Aorta (tissue), 5 donors: ENCODE measurements at places on chromosomes 11 and 22. TPM values are rescaled to one million over a fixed set of nuclear protein-coding genes. Genes with fewer than 3 reads are reported as not detected.

The TRPC6 gene
- 2.6 TPM for total RNA-seq

The TIMP3 gene
- total RNA-seq = 410 TPM

The DKK3 gene
- 250 TPM for total RNA-seq

The GRAMD1B gene
- 4.5 TPM for total RNA-seq

The AMOTL1 gene
- total RNA-seq = 66.2 TPM

The NXPE4 gene
- total RNA-seq = 0.33 TPM

The TAF1D gene
- total RNA-seq = 110 TPM

The VSIG10L2 gene
- 0.48 TPM for total RNA-seq

The SEZ6L gene
- total RNA-seq = not detected

The SLC25A22 gene
- total RNA-seq = 10.1 TPM

The TUBA8 gene
- total RNA-seq = 3.1 TPM

The GGT5 gene
- total RNA-seq = 61.6 TPM

The ARHGAP8 gene
- total RNA-seq = 1.4 TPM

The IL18 gene
- 17.1 TPM for total RNA-seq

The CD151 gene
- 620 TPM for total RNA-seq

The PATE4 gene
- not detected for total RNA-seq

The APLNR gene
- total RNA-seq = 17.8 TPM

The NXPE1 gene
- not detected for total RNA-seq

The NOX4 gene
- total RNA-seq = 91.9 TPM

The MPST gene
- 38.6 TPM for total RNA-seq

The TMEM109 gene
- total RNA-seq = 127 TPM
